ENCODE measurements at places on chromosomes 2 and 18.

- DNase-seq, result no peak
Observed at GRCh38 chr18:35334821-35335220, 9.4 kb downstream of the ZNF24 start.

GRCh38 chr2:48258481-48259149 lies 271.3 kb upstream of the STON1 start:
- no peak for DNase-seq

- no peak for DNase-seq
Observed at GRCh38 chr18:21660078-21660477, 44.5 kb downstream of the ABHD3 start.

DNA sequence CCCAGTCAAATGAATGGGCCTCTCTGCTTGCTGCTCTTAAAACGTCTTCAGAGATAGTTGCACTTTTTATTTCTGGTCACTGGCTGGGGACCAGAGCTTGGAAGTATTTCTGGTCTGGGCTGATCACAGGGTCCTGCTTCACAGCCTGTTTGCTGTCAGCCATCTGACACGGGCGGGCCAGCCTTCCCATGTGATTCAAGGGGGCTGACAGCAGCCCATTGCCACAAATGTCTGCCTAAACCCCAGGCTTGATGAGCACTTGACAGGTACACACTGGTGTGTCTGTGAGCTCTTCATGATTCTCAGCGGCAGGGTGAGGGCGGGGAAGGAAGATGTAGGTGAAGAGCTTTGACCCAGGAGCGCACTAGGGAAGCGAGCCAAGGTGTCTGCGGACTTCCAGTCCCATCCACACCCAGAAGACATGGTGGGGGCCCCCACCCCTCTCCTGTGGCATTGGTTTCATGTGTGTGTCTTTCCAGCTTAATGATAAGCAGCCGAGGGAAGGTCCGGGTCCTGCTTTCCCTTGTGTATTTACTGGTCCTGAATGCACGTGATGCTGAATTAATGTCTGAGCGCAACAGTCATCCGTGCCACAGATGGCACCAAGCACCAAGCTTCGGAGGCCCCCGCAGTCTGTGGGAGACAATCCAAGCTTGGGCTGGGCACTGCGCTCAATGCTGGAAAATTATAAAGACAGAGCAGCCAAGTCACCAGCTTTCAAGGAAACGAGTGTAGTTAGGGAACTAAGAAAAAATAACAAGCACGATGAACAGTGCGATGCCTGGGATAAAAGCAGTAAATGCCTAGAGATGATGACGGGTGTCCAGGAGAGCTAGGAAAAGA lies 73.3 kb downstream of the SH3BP4 start:
- no peak for DNase-seq

DNA sequence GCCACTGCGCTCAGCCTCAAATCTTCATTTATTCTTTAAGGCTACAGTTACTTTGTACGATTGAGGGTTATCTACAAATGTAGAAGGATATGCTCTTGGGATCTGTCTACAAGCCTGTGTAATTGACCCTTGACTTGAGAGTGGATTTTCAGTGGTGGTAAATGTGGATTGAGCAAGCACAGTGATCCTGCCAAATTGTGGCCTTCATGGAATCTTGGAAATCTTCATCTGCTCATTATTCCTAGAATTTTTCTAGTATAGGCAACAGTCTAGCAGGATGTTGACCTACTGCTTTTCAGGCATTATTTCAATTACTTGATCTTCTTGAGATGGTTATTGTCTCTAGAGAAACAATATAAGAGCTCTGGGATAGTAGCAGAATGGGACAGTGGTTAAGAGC lies 226.1 kb upstream of the REV1 start:
- no peak for DNase-seq

DNA sequence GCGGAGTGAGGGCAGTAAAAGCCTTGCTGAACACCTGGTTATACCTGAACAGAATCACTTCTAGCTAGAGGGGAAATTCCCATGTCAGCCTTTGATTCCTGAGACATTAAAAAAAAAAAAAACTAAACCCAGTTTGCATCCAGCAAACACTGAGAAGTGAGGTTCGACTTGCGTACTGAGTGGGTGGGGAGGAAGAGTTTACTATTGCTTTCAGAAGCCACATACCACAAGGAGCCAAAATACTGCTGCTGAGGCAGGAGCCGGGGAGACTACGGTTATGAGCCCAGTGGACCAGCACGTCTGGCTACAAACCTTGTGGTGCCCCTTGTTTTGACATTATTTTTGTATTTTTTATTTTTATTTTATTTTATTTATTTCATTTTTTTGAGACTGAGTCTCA lies 2.7 kb downstream of the COLEC11 start:
- DNase-seq, result no peak

- no peak for DNase-seq
Observed at GRCh38 chr2:29783666-29784065, 137.7 kb downstream of the ALK start.

DNA sequence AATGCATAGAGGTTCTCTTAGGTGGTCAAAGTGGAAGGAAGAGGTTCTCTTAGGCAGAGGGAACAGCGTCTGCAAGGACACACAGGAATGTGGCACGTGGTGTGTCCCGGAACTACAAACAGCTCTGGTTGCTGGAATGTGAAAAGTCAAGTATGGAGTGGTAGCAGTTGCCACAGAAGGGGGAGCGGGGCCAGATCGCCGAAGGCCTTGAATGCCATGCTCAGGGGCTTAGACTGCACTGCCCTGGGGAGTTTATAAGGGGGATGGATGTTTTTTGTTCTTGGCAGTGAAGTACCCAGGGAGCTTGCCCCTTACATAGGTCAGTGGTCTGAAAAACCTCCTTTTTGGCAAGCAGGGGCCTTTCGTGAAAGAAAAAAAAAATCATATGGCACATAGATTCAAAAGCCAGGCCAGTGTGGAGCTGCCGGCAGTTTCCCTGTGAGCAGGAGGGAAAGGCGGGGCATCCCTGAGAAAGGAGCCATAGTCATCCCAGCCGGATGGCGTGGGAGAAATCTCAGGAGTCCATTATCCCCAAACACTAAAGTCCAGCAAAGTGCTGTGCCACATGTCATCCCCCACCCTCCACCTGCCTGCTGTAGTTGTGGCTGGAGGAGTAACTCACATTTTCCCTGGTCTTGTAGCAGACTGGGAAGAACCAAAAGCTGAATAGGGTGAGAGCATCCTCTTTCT lies 45.4 kb downstream of the GORASP2 start:
- no peak for DNase-seq

DNA sequence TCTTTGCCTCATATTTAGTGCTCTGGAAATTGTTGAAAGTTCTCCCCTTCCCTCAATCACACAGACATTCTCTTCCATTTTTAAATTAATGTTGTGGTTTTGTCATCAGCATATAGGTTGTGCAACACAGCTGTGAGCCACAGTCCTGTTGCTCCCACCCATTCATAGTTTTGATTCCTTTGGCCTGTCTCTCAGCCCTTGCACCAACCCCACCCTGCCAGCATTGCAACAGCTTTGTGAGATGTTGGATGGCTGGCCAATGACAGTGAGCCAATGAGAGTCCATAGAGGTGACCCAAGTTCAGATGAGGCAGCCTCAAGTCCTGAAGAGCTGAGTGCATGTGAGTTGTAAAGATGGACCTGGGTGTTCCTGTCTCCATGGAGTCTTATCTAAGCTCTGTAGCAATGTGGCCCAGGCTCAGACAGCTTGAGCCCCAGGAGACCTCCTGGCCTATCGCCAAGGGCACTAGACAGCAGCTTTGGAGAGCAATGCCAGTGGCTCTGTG lies 775.5 kb downstream of the RNF144A start:
- no peak for DNase-seq

- DNase-seq, result no peak
Observed at GRCh38 chr18:79366177-79367094, 29.3 kb upstream of the NFATC1 start.

DNA sequence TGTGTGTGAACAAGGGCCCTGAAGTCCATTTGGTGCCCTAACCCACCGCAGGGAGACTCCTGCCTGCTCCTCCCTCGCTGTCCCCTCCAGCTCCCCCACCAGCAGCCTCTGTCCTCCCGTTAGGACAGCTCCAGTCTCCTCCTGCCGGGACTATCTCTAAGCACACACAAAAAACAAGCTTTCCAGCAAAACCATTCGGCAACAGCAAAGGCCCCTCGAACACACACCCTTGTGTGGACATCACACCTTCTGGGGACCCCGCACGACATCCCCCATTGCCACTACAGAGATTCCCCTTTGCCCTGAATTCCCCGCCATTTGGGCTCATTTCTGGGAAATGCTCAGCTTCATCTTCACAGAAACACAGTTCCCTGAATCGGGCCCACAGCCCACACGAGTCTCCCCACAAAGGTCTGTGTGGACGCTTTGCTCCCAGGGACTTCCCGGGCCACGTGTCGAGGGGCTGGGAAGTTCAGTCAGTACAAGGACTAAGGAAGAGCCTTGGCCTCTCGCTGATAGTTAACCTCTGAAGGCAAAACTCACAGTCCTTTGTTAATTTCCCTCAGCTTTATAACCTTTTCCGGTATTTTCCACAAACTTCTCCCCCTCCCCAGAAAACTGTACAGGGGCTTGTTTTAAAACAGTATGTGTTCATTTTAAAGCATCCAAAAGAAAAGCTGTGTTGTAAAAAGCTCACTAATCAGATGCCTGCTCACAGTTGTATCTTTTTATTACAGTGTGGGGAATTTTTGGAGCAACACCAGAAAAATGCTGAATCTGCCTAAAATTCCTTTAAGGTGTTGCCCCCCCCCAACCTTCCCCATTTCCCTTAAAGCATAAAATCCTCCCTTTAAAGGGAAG lies 25.9 kb downstream of the SMAD7 start:
- no peak for DNase-seq

- no peak for DNase-seq
Observed at GRCh38 chr2:170145675-170146432, 32.1 kb upstream of the MYO3B start.

DNA sequence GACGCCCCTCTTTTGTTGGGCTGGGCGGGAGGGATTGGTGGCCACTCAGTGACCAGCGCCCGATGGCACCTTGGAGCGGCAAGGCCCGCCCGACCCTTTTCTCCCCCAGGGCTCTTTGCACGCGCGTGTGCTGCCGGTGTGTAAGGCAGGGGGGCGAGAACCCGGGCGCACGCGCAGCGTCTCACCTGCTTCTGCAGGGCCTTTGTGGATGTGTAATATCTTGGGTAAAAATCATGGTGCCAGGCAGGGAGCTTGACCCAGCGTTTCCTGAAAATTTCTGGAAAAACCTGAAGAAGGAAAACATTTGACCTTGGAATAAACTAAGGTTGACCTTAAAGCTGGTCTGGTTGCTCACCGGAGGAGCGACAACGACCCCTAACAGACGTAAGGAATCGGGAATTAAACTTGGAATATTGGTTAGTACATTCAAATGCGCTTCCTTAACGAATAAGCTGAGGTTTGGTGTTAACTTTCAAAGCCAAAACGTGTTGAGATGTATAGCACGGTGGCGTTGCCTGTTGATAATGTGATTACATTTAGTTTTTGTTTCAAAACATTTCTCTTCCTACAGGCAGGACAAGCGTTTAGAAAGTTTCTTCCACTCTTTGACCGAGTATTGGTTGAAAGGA lies 438 bp downstream of the HSPE1 start:
- DNase-seq, result no peak

DNA sequence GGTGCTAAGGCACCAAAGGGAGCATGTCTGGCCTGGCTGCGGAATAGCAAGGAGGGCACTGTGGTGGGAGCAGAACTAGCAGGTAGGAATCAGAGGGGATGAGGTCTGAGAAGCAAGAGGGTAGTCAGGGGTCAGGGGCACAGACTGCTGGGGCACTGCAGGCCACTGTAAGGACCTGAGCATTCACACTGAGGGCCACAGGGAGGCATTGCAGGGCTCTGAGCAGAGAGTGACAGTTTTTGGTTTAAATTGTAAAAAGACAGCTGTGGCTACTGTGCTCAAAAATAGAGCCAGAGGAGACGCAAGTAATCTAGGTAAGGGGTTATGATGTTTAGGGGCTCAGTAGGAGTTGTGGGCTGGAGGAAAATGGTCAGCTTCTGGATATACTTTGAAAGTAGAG lies 41.5 kb downstream of the ARHGAP25 start:
- DNase-seq, result no peak

GRCh38 chr2:175234650-175235049 lies 53.1 kb upstream of the ATP5MC3 start:
- no peak for DNase-seq

- no peak for DNase-seq
Observed at GRCh38 chr2:211854832-211855231, 683.8 kb downstream of the ERBB4 start.

GRCh38 chr18:10035281-10035991 lies 121.6 kb downstream of the VAPA start:
- DNase-seq, result no peak

- no peak for DNase-seq
Observed at GRCh38 chr2:53629501-53629900, 138.1 kb upstream of the CHAC2 start.

- no peak for DNase-seq
Observed at GRCh38 chr2:105741174-105741573, 3.5 kb upstream of the NCK2 start.

GRCh38 chr2:74865770-74866674 lies 32.1 kb downstream of the HK2 start:
- DNase-seq, result no peak

- DNase-seq, result no peak
Observed at GRCh38 chr2:188189356-188189755, 102.3 kb upstream of the GULP1 start.

GRCh38 chr2:64141674-64142405 lies 2.4 kb downstream of the PELI1 start:
- no peak for DNase-seq

- DNase-seq, result no peak
Observed at GRCh38 chr2:11749646-11750349, 3.4 kb downstream of the LPIN1 start.

GRCh38 chr2:41197781-41198180 lies 745.9 kb upstream of the SLC8A1 start:
- DNase-seq, result no peak

DNA sequence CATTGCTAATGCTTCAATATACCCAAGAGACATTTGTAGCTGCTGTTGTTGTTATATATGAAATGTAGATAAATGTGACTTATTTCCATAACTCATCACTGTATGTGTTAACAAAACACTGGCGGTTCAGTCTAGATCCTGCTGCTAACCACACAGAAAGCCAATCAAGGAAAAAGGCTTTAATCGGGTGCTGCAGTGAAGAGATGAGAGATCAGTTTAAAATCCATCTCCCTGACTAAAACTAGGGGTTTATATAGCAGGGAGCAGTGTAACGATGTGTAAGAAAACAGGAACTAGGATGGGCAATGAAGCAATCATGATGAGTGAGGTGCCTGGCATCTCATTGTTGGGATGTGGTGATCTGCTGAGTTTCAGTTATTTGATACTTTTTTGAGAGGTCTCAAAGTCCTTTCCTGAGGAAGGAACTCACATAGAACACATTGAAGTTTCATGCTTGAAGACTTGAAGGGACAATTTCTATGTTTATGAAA lies 677.7 kb upstream of the CDH7 start:
- DNase-seq, result no peak

- no peak for DNase-seq
Observed at GRCh38 chr2:218063896-218064295, 5.2 kb upstream of the RUFY4 start.

GRCh38 chr2:328761-329160 lies 40.9 kb upstream of the ALKAL2 start:
- DNase-seq, result no peak

DNA sequence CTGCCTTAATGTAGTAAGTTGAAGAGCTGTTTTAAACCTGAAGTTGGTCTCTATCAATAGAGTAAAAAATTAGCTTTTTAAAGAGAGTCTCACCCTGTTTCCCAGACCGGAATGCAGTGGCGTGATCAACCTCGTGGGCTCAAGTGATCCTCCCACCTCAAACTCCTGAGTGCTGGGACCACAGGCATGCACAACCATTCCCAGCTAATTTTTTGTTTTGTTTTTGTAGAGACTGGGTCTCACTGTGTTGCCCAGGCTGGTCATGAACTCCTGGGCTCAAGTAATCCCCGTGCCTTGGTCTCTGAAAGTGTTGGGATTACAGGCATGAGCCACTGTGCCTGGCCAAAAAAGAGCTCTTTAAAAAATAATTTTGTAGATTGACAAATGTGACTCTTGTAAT lies 40.3 kb downstream of the CRIM1 start:
- DNase-seq, result no peak

All from activated T-helper 2 cell treated with anti-CD3 and anti-CD28 coated beads, Interferon-gamma antibody, Interleukin-2, Interleukin-4, amounts not matched to agents 10 μg/mL and 5 μg/mL and 100 μg/mL, durations not matched to agents 14 hours and 24 hours and 36 hours (primary cell).